CD4-positive, alpha-beta T cell treated with Interferon gamma for 1 hour (primary cell): ENCODE measurements at places on chromosomes 16 and 17.

DNA sequence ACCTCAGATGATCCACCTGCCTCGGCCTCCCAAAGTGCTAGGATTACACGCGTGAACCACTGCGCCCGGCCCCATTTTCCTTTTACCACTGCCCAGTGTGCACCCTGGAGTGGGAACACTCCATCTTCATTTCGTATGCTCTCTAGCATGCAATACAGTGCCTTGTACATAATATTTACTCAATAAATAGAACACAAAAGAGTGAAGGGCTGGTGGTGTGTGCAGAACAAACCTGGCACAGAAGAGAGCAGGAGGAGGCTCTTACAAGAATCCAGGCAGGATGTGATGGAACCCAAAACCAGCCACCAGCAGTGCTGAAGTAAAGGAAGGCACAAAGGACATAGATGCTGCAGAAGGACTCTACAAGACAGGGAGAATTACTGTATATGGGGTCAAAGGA is 7.3 kb downstream of the KRT37 start:
- no peak for DNase-seq

DNA sequence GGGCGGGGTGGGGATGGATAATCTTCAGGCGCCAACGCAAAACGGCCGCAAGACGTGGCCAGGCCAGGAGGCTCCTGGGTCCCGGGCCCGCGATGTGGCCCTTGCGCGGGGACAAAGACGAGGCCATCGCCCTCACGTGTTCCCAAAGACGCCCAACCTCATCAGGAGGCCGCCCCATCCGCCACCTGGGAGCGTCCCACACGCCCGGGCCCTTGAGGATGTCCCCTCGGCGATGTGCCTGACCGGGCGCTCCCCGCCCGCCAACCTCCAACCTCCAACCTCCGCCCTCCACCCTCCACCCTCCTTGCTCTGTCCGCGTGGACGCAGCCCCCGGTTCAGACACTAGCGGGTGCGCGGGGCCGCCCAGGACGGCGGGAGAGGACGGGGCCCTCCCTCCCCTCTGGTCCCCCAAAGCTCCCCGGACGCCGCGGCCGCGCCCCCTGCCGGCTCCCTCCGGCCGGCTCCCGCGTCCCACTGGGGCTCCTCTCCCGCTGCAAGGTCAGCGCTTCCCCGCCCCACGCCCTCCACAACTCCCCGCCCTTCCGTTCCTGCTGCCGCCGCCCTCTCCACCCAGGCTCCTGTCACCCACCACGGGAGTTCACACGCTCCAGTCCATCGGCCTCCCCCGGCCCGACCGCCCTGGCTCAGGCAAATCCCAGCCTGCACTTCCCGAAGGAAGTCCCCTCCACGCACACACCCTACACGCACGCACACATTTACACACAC is 250.8 kb upstream of the RPL38 start:
- peak; percentile 21 for DNase-seq

DNA sequence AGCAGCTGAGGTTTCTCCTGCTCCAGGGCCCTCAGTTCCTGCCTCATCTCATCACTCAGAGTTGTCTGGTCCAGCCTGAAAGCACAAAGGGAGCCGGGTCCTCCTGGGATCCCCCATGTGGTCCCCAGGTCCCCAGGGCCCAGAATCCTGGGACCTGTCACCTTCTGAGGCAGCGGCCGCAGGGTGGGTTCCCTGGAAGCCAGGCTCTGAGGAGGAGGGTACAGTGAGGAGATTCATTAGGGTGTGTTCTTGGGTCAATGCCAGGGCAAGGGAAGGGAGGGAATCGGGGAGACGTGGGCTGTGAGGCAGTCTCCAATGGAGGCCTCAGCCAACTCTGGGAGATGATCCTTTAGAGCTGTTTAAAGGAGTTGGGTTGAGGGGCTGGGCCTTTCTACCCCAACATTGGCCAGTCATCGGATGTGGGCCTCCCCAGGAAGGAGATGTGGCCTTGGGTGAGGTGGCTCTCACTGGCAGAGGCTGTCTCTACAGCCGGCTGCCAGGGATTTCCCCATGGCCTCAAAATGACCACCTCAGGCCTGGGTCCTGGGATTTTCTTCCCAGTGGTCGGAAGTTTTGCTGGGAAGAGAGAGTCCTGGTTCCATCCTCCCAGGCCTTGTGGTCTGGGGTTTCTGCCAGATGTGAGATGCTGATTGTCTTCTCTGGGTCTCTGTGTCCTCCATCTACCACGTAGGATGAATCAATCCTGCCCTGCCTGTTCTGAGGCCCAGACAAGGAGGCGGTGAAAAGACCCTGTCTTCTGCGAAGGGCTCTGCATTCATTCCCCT is 47.3 kb downstream of the NLRP1 start:
- DNase-seq, result no peak

DNA sequence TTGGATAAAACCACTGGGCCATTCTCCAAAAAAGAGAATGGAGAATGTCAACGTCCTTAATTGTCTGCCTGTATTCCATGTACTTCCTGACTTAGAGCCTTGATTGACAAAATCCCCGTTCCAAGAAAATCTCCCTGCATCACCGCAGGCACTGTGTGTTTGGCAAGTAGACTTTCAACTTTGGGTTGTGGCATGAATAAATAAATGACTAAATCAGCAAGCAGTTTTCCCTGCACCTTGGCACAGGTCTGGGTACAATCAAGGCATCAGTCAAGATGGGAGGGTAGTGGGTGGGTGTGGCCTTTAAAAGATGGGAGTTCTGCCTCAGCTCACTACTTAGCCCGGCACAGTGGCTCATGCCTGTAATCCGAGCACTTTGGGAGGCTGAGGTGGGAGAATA is 248.5 kb upstream of the RPL38 start:
- DNase-seq, result no peak

GRCh38 chr16:55710466-55710865 is 54.7 kb downstream of the SLC6A2 start:
- DNase-seq, result no peak

GRCh38 chr17:57337390-57337789 is 81.1 kb downstream of the MSI2 start:
- no peak for DNase-seq

DNA sequence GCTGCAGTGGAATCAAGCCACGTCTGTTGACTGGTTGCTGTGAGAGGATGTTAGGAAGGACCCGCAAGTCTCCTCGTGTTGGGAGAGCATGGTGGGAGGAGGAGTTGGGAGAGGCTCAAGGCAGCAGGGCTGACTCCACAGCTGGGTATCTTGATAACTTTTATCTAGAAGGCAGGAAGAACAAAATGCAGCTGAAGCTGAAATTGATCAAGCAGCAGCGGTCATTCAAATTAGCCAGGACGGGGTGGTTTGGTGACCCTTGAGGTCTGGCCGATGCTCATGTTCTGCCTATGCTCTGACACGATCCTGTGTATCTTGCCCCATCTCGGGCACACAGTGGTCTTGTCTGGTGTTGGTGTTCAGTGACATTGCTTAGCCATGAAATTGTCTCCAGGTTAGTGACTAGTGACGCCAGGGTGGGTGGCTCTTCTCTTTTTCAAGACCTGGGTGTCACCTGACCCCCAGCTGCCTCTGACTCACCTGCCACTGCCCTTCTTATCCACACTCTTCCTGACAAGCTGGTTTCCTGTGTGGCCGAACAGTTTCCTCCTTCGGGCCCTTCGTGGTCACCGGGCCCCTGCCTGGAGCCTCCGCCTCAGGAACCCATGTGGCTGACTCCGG is 19.1 kb downstream of the NPTX1 start:
- peak; percentile 18 for DNase-seq

- DNase-seq, result no peak
These were observed 21.3 kb upstream of the CPD start for GRCh38 chr17:30357476-30357875.

- DNase-seq, result no peak
These were observed 11.9 kb upstream of the TBX2 start for GRCh38 chr17:61387511-61388305.

- DNase-seq, result no peak
These were observed 2.1 kb downstream of the MYO18A start for GRCh38 chr17:29177871-29178749.

- DNase-seq, result no peak
These were observed 73.0 kb downstream of the BMERB1 start for GRCh38 chr16:15507301-15507958.

- no peak for DNase-seq
These were observed 55.0 kb upstream of the MRC2 start for GRCh38 chr17:62572488-62572887.

DNA sequence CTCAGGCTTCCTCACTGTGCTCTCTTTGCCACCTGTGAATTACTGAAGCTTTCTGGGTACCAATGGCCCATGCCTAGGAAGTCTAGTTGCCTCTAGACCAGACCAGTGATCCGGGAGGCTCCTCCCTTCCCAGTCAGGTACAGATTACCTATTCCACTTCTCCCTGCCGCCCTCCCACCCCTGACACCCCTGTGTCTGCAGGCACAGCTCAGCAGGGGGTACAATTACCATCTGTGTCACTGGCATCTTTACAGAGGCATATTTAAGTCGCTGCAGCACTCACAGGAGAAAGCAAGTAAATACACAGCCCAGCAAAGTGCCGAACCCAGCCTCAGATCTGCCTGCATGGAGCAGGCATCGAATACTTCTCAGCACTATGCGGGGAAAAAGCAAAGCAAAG is 5.3 kb upstream of the WSCD1 start:
- DNase-seq, result no peak

GRCh38 chr17:53941231-53941630 is 118.5 kb downstream of the KIF2B start:
- no peak for DNase-seq

DNA sequence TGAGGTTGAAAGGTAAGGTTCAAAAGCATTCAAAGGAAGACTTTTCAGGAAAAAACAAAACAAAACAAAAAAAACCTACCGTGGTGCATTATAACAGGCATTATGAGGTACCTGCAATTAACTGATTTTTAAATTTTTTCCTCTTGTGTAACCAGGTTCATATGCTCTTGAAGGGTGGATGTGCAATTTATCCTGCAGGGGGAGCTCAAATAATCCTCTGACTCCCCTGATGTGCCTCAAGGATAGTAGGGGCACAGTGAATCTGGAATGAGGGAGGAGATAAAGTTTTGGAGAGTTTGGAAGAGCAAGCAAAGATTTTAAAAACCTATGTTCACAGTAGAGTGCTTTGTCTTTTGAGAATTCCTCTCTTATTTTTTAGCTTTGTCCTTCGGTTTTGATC is 1349.4 kb downstream of the CDH8 start:
- no peak for DNase-seq

GRCh38 chr17:59124665-59125064 is 18.0 kb upstream of the TRIM37 start:
- DNase-seq, result no peak

DNA sequence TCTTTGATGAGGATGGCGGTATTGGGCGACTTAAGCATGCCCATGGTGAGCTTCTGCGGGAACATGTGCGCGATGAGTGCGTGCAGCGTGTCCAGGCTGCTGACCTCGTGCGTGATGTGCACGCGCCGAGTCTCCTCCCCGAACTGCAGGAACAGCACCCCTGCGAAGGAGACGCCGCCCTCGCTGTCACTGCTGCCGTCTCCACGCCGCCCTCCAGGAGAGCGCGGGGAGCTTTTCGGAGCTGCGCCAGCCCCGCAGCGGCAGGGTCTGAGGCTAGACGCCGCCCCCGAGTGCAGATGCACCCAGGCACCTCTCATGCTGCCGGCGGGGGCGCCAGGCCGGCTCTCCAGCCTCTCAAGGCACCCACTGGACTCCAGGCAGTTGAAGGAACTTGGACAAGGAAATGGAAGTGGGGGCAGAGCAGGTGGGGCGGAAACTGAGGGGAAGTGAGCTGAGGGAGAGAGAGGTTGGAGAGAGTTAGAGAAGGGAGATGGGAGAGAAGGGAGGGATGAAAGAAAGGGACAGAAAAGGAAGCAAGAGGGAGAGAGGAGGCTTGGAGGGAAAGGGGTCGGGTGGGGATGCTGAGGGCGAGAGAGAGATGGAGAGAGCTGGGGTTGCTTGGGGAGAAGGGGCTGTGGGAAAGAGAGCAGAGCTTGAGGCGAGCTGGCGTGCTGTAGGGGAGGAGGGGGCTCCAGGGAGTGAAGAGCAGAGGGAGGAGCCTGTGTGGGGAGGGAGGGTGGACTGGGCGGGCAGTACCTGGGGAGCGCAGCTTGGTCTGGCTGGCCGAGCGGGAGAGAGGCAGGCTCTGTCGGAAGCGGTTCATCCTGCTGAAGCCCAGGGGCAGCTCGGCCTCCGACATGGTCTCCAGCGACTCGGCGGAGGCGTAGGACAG is 42.1 kb downstream of the SRCIN1 start:
- DNase-seq, result no peak

DNA sequence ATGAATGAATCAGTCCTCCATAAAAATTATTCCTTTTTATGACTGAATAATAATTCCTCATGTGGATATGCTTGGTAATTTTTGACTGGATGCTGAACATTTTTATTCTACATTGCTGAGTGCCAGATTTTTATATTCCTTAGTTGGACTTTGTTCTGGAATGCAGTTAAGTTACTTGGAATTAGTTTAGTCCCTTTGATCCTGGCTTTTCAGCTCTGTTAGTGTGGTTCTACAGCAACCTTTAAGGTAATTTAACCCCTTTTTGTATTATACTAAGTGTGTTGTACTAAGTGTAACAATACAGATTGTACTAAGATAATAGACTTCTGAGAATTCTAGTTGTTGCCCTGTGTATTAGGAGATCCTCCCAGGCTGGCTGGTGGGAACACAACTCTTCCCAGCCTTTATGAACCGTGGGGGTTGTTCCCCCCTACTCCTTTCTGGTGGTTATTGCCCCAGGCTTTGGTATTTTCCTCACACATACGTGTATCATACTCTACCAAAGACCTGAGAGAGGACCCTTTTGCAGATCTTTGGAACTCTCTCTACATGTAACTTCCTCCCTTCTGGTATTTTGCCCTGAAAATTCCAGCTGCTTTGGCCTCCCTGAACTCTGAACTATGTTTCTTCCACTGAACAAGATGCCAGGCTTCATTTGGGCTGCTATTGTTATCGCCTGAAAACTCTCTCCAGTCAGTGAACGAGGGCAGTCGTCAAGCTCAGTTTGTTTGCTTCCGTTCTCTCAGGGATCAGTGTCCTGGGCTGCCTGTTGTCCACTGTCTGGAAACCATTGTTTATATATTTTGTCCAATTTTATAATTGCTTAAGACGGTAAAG is 30.5 kb downstream of the TANGO6 start:
- no peak for DNase-seq

GRCh38 chr17:68199837-68200688 is 47.8 kb upstream of the AMZ2 start:
- no peak for DNase-seq

- DNase-seq, result peak; percentile 86
These were observed at the start of gene CDK10 for GRCh38 chr16:89686520-89687091. Gene CDK10, plus strand, starts transcription at chr16:89686689. Its CDS starts 22 bp downstream, at chr16:89686711.

DNA sequence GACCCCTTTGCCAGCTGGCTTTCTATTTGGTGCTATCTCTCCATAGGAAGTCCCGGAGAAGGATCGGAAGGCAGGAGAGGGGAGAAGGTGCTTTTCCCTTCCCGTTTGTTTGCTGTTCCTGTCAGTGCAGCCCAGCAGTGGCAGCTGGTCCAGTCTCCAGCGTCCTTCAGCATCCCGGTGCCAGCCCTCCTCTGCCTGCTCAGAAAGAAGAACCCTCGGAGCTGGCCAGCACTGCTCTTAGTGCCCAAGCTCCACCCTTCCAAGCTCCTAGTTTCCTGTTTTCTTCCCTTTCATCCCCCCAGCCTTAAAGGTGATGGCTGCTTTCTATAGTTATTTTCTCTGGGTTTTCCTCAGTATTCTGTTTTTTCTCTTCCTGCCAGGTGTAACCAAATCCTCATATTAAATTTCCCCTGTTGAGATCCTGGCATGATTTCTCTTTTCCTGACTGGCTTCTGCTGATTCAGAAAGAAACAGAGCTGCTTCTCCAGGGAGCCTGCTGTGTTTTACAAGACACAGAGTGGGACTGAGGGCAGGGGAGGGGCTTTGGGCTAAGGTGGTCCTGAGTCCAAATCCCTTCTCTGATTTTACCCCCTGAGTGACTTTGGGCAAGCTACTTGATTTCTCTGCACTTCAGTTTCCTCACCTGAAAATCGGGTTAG is 186.8 kb downstream of the COPRS start:
- no peak for DNase-seq

GRCh38 chr16:59905606-59906005 is 1171.5 kb upstream of the GOT2 start:
- no peak for DNase-seq
